ENCODE measurements at places on chromosomes 5 and 9. TPM values are rescaled to one million over a fixed set of nuclear protein-coding genes. Genes with fewer than 3 reads are reported as not detected.

GRCh38 chr5:95699337-95699736, 16.5 kb upstream of the SPATA9 start:
- DNase-seq = no peak

- DNase-seq = no peak
Measured at GRCh38 chr5:115543365-115544042, 1.1 kb downstream of the FEM1C start.

DNA sequence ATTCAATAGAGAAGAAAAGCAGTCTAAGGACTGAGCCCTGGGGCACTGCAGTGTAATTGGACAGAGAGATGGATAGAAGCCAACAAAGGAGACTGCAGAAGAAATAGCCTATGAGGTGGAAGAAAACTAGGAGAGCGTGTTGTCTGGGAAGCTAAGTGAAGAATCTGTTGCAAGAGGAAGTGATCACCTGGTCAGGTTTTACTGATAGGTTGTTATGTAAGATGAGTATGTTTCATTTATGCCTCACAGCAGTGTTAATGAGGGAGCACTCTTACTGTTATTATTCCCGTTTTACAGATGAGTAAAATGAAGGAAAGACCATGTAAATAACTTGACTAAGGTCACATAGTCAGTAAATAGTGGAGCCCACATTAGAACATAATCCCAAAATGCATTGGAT, 80.0 kb upstream of the GRHPR start:
- no peak for DNase-seq

GRCh38 chr9:123291736-123292135, 23.4 kb upstream of the STRBP start:
- DNase-seq = no peak

DNA sequence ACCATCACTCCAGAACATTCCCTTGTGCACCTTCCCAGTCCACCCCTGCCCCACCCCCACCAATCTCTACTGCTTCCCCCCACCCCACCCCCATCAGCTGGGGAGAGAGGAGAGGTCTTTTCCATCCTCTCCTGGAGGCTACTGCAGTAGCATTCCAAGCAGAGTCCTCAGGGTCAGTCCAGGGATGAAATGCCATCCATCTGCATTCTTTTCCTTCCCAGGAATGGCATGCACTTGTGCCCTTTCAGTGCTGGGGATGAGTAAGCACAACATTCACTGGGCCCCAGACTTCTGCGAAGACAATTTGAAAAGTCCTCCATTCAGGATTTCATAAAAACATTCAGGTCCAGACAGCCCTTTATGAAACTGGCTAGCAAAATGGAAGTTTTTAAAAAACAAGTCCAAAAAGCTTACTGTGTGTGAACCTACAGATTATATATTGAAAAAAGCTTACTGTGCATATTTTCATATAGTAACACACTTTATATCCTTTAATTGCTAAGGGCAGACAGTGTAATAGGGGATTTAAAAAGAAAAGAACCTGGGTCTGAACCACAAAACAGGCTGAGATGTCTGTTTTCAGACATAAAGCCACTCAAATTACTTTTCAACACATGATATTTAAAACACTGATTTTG, 50.0 kb upstream of the GOLPH3 start:
- DNase-seq = no peak

DNA sequence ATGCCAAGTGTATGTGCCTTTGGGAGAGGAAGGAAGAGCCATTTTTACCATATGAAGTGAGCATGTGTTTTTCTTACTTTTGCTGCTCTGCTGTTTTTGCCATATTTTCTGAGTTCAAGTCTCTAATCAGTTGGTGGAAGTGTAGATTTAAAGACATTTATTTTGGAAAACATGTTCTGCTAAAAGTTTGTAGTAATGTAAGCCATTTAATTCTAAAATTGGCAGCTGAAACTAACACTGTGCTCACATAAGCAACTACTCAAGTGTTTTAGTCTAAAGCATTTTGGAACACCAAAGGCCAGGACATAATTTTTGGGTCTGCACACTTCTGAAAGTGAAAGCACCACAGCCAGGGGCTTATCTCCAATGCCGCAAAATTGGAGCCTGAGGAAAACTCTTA, 363.4 kb upstream of the ZNF608 start:
- DNase-seq = no peak

- no peak for DNase-seq
Measured at GRCh38 chr5:32559411-32559810, 25.9 kb upstream of the SUB1 start.

GRCh38 chr5:132662925-132663770, 5.2 kb downstream of the IL13 start:
- no peak for DNase-seq

DNA sequence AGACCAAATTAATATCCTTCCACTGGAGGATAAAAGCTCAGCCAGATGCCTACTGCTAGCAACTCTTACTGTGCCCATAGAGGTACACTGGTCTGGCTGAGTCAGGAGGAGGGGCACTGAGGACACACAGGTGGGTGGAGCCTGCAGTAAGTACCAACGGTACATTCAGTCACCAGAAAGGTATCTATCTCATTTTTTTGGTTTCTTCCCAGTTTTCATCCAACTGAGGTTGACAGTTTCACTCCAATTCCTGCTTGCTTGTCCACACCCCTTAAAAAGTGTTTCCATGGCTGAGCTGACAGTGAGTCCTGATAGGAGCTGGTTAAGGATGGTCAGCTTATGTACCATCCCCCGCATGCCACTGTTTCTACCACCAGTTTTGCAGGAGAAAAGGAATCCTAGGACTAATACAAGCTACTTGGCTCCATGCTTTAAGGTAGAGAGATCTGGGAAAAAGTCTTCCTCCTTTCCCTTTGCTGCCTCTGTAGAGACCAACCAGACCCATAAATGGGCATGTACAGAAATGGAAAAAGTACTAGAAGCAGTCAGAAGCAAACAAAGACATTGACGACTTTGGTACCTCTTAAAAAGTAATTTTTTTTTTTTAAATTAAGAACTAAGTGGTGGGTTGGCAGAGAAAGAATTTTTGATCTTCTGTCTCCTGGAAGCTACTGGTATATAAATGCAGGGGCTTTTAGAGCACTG, 3.2 kb downstream of the ELL2 start:
- DNase-seq = no peak

DNA sequence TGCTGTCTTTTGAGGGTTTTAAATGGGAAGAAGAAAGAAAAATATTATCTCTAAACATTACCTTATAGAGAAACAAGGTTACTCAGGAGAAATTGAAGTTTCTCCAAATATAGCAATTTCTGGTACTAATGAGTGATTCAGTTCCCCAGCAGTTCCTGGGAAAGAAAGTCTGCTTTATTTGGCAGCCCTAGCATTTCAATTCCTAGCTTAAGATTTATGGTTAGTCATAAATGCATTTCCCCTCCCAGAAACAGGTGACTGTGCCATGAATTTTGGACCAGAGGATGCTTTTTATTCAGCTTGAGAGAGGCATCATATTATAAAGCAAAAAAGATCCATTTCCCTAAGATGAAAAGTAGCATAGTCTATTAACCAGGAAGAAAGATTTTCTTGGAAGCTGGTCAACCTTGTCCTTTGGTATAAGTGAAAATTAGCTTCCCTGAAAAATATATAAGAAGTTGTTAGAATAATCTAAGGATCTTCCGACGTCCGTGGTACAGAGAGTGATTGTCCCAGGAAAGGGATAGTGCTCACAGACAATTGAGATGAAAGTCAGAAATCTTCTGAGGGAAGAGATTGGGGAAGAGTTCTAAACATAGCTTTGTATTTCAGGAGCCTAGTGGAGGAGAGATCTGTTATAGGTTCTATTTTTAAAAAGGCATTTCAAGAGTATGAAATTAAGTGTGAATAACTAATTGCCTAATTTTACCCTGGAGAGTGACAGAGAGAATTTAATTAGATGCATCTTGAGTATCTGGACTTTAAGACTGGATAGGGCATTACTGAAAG, 164.9 kb downstream of the ESM1 start:
- no peak for DNase-seq

DNA sequence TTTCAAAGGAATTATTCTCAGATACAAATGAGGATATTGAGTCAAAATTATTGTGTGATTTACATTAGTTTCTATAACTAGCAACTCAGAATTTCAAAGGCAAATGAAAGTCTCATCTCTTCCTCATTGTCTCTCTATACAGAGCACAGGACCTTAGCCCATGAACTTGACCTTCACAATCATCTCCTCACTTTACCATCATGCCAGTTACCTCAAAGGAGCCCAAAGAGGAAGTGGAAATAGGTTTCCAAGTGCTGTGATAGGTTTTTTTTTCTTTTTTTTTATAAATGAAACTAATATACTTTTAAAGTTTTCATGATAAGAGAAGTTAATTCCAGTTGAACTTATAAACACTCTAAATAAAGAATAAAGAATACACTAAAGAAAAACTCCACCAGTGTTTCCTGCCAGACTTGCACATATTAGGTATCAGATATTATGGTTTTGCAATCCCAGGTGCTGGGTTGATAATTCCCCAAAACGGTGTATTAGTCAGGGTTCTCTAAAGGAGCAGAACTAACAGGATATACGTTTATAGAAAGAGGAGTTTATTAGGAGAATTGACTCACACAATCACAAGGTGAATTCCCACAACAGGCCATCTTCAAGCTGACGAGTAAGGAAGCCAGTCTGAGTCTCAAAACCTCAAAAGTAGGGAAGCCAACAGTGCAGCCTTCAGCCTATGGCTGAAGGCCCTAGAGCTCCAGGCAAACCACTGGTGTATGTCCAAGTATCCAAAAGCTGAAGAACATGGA, 50.1 kb upstream of the ADAMTS16 start:
- DNase-seq = no peak

DNA sequence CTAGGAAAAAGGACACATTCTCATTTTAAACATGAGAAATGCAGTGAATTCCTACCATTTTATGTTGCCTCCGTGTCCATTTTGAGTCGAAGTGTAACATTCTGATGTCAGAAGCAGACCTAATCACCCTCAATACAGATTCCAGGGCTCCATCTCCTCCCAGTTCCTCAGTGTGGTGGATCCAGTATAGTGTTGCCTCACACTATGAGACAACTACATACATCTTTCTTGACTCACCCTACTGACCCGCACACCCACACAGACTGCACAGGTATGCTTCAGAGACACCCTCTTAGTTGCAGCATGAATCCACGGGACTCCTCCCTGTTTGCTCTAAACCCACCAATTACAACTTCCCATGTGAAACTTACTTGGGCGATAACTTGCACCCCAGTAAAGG, 564.9 kb downstream of the SEMA5A start:
- no peak for DNase-seq

DNA sequence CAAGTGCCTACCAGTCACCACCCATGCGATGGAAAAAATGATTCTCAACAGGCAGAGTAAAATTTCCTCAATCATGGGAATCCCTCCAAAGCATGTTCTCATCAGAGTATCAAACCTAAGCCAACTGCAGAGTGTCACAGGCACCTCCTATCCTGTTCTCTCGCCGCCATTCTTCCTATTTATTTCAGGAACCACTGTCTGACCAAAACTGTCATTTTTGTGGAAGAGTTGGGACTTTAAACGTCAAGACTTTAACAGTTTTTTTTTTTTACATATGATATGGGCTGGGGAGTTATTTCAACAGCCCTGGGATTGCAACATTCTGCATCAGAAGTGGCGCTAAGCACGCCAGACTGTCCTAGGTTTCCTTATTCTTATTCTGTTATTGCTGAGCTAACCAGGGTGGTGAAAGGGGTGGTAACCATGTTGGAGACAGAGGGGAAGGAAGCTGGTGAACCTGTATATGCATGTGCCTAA, 29.5 kb downstream of the PFDN1 start:
- DNase-seq = no peak

GRCh38 chr5:121189342-121190305, 662.1 kb upstream of the FTMT start:
- DNase-seq = no peak

DNA sequence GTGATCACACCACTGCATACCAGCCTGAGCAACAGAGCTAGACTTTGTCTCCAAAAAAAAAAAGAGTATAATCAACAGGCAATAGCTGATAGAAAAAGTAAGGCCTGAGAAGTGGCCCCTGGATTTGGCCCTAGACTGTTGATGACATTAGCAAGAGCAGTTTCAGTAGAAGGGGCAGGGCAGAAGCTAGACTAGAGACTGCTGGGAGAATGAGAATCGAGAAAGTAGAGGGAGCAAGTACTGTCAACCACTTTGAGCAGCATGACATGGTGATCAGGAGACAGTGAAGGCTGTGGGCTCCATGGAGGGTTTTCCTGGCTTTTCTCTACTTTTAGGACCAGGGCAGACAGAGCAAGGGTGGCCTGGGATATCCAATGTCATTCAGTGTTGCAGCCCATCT, 34.9 kb upstream of the B4GALT1 start:
- DNase-seq = no peak

- no peak for DNase-seq
Measured at GRCh38 chr5:151123897-151124751, 33.5 kb downstream of the ANXA6 start.

DNA sequence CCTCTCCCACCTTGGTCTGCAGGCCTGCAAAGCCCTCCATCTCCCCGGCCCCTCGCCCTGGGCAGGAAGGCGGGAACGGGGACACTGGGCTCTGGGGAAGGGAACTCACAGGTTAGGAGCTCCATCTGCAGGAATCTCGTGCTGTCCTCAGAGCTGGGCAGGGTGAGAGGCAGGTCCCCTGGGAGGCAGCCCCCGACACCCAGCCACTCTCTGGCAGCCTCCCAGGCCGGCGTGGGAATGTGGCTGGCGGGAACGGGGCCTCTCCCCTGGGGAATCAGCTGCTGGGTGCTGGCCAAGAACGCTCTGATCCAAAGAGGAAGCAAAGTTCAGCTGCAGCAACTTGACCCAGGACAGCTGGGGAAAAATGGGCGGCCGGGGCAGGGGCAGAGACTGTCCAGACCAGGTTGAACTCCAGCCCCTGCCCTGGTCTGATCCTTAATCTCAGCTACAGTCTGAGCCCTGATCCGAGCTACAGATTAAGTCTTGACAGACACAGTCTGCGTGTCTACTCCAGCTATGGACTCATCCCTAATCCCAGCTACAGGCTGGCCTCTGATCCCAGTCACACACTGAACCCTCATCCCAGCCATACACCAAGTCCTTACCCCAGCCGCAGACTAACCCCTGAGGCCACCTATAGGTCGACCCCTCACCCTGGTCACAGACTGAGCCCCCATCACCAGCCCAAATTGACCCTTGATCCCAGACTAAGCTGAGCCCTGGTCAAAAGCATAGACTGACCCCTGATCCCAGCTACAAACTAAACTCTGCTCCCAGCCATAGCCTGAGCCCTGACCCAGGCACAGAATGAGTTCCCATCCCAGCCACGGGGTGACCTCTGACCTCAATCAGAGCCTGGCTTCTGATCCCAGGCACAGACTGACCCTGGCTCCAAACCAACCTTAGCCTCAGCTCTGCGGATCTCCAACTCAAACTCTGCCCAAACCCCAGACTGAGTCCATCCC, 37.3 kb upstream of the EGFL7 start:
- DNase-seq = no peak

GRCh38 chr5:139692679-139693308, 44.6 kb downstream of the CXXC5 start:
- DNase-seq = no peak

- DNase-seq = no peak
Measured at GRCh38 chr5:129096382-129096991, 1.9 kb downstream of the ISOC1 start.

The TOR4A gene
- polyA plus RNA-seq = 4.2 TPM

The PHYHD1 gene
- polyA plus RNA-seq = 52.5 TPM

The ARID3C gene
- polyA plus RNA-seq = not detected

The SYK gene
- 28.9 TPM for polyA plus RNA-seq

The OR1J2 gene
- not detected for polyA plus RNA-seq

The PCDHGB3 gene
- polyA plus RNA-seq = 1.7 TPM

The PCDHA9 gene
- polyA plus RNA-seq = not detected

The PCDHGB2 gene
- polyA plus RNA-seq = 3.9 TPM

The KIF12 gene
- polyA plus RNA-seq = 129 TPM

The NUTM2G gene
- 0.33 TPM for polyA plus RNA-seq

The PDLIM4 gene
- 11.2 TPM for polyA plus RNA-seq

Measured in right renal cortex interstitium (tissue), 3 donors.